ENCODE measurements at places on chromosomes 16 and 17. TPM values are rescaled to one million over a fixed set of nuclear protein-coding genes. Genes with fewer than 3 reads are reported as not detected.

The MGAT5B gene
- polyA plus RNA-seq: 13.8 TPM

DNA sequence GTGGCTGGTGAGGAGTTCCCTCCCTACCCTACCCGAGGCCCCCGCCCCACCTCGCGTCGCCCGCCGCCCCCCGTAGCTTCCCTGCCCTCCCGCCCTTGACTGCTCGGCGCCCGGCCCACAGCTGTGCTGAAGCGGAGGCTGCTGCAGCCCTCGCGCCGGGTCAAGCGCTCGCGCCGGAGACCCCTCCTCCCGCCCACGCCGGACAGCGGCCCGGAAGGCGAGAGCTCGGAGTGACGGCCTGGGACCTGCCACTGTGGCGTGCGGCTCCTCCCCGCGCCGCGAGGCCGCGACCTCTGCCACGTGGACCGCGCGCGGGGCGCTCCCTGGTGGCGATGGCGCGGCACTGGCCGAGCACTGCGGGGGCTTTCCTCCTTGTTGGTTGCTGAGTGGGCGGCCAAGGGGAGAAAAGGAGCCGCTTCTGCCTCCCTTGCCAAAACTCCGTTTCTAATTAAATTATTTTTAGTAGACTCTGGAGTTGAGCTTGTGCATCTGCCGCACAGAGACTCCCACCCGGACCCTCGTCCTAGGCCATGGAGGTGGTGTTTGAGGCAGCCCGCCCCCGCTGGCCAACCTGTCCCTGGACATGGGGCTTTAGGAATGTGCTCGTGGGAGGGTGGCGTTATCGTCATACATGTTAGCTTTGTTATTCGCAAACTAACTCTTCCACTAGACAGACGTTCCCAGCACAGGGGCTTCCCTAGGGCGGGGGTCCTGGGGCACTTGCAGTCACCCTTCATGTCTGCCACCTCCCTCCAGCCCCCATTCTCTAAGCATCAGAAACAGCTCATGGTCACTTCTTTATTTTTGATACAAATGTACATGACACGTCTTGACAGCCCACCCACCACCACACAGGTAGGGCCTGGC lies 4.4 kb downstream of the TP53I13 start:
- DNase-seq: peak; percentile 89
- no peak overlapping the region for H3K27ac ChIP-seq
- H3K36me3 ChIP-seq: no peaks in the 10 kb centered on the region
- H3K27me3 ChIP-seq: no peaks in the 10 kb centered on the region

The GDPD3 gene
- polyA plus RNA-seq: 1.5 TPM

GRCh38 chr17:66542129-66542966 lies 239.9 kb downstream of the PRKCA start:
- peak; percentile 50 for DNase-seq
- H3K4me1 ChIP-seq: peaks cover 57% of the 10 kb centered on the region
- H3K36me3 ChIP-seq: peaks cover 25% of the 10 kb centered on the region
- H3K27me3 ChIP-seq: no peaks in the 10 kb centered on the region
- H3K4me3 ChIP-seq: no peak overlapping the region
- H3K27ac ChIP-seq: peak overlapping the region; percentile 79

The C16orf74 gene
- 15.9 TPM for polyA plus RNA-seq
